Tibial nerve (tissue), 4 donors: ENCODE measurements at places on chromosomes 7 and 10.

- no peak for DNase-seq
Measured at GRCh38 chr7:55381189-55381588, 16.1 kb downstream of the LANCL2 start.

DNA sequence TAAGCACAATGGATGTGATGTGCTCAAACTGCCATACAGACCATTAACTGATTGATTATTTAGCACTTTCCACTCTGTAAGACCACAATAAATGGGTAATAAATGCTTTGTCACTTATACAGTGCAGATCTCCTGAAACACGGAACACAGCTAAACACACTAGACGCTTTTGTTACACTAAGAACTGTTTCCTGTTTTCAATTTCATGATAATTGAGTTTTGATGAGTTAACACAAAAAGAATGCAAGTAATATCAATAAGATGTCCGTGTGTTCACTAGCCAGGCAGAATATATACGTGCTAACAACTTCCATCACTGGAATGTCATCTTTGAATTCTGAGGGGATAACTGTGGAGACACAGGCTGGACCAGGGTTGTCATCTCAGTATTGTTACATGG lies 178.8 kb downstream of the SKAP2 start:
- DNase-seq = no peak

GRCh38 chr7:151808400-151809145 lies 68.3 kb downstream of the PRKAG2 start:
- no peak for DNase-seq

- no peak for DNase-seq
Measured at GRCh38 chr10:6574664-6575176, 5.4 kb downstream of the PRKCQ start.

- DNase-seq = no peak
Measured at GRCh38 chr10:133056651-133057178, 31.0 kb upstream of the ADGRA1 start.

GRCh38 chr10:7572391-7572790 lies 94.4 kb downstream of the ITIH5 start:
- DNase-seq = no peak

DNA sequence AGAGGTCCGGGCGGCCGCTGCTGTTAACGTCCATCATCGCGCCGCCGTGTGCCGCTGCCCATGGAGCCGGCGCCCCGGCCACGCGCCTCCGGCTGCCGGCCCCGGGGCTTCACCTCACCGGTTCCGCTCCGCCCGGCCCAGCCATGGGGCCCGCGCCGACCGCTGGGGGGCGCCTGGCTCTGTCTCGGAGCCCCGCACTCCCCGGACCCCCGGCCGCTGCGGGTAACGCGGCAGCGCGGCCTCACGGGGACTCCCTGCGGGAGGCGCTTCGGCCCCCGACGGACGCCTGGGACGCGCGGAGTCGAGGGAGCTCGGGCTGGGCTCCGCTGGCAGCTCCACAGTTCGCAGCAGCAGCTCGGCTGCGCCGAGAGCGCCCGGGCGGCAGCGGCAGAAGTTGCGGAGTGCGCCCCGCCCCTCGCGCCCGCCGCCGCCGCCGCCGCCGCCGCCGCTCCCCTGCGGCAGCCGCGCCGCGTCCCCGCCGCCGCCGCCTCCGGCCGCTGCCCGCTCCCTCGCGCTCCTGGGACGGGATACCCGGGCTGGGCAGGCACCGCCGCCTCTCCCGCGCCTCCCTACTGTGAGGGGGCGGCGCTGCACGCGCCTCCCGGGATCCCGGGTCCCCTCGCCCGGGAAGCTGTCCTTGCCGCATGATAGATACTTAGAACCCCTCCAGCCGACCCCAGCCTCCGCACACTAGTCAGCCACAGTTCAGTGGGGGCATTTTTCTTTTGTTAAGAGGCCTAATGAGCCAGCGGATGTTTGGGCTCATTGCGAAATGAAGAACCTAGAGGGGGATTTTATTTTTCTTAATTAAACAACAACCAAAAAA lies at the start of gene HTR7:
HTR7 (minus strand) TSS at position 405 of the 826 bp plus-strand sequence; CDS start at position 37, 368 bp downstream.
- DNase-seq = peak; percentile 30

GRCh38 chr10:324593-324992 lies 189.3 kb downstream of the ZMYND11 start:
- no peak for DNase-seq
